Left ventricle myocardium inferior (tissue), 1 donor: ENCODE measurements at places on chromosomes 2 and 18. TPM values are rescaled to one million over a fixed set of nuclear protein-coding genes. Genes with fewer than 3 reads are reported as not detected.
A peak's percentile ranks its signal among the peaks of the same experiment; 100 is the strongest.

DNA sequence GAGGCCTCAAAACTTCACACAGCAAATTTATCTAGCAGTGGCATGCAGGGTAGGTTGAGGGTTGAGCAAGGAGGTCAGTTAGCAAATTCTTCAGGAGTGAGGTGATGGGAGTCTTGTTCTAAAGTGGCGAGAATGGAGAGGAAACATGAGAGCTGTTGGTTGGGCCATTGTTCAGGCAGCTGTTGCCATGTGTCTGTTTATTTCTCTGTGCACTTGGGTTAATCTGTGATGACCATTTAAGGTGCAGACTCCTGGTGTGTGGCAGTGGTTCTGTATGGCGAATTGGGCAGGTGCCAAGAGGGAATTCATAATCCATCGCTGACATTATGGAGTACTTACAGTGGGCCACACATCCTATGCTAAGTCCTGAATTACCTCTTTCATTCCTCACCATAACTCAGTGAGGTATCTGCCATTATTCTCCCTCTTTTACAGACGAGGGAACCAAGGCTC is 30.4 kb downstream of the TMEM178A start:
- peaks cover 31% of the 10 kb centered on the region for H3K4me1 ChIP-seq
- DNase-seq: no peak
- H3K36me3 ChIP-seq: no peaks in the 10 kb centered on the region
- H3K27ac ChIP-seq: peak overlapping the region; percentile 76
- H3K27me3 ChIP-seq: no peaks in the 10 kb centered on the region
- H3K4me3 ChIP-seq: no peak overlapping the region

GRCh38 chr2:231457101-231457500 is 7.2 kb downstream of the NCL start:
- H3K4me1 ChIP-seq: peaks cover 32% of the 10 kb centered on the region
- no peak for DNase-seq
- H3K27me3 ChIP-seq: no peaks in the 10 kb centered on the region
- H3K27ac ChIP-seq: no peak overlapping the region
- no peak overlapping the region for H3K4me3 ChIP-seq
- H3K36me3 ChIP-seq: peaks cover 93% of the 10 kb centered on the region

- no peak overlapping the region for H3K4me3 ChIP-seq
- peaks cover 12% of the 10 kb centered on the region for H3K27me3 ChIP-seq
- H3K27ac ChIP-seq: no peak overlapping the region
- no peak for DNase-seq
- no peaks in the 10 kb centered on the region for H3K36me3 ChIP-seq
- H3K4me1 ChIP-seq: peaks cover 40% of the 10 kb centered on the region
Observed at GRCh38 chr2:201880993-201881611, 74.8 kb downstream of the CDK15 start.

Gene OSR1
- total RNA-seq: 2.7 TPM

Gene C2orf92
- 1.8 TPM for total RNA-seq

Gene KCNE4
- 3.1 TPM for total RNA-seq

Gene DLX1
- total RNA-seq: not detected

Gene IL1B
- total RNA-seq: 0.27 TPM
